ENCODE measurements at places on chromosomes 7 and 10.

DNA sequence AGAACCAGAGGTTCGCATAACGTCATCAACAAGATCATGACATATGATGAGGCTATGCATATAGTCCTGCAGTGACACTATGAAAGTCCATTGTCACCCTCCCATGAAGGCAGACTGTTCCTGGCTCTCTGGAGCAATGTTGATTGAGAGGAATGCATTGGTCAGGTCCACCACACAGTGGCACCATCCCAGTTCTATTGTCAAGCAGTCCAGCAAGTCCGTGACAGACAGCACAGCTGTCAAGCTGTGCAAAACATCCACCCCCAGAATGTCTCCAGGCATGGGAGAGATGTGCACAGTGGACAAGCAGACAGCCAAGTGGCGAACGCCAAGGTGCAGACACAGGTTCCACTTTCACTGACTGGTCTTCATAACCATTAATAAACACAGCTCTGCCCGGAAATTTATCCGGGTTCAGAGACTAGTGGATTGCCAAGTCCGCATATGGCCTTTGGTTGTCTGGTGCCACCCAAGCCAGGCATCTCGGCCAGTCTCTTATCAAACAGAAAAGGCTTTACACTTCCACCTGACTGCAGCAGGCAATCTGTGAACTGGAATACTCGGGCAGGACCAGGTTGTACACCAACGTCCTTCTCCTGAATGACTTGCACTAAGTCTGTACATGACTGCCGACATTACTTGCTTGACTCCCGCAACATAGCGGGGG is 7.2 kb downstream of the RNF133 start:
- no peak for DNase-seq

- DNase-seq, result no peak
These were observed 37.6 kb downstream of the OAT start for GRCh38 chr10:124381011-124381611.

DNA sequence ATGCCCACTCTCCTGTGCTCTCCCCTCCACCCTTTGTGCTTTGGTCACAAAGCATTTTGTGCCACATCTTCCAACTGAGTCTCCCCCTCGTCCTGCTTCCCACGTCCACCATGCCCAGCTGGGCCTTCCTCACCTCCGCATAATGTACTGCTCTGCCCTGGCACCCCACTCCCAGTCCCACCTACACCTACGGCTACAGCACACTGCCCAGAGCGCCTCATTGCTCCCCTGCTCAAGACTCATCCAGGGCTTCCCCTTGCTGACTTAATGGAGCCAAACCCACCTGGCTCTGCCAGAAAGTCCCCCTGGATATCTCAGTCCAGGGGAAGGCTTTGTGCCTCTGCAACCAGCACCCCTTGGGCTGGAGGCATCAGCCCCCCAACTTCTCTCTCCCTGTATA is 299.2 kb upstream of the ZMIZ1 start:
- no peak for DNase-seq

GRCh38 chr10:805620-806305 is 116.3 kb upstream of the DIP2C start:
- DNase-seq, result no peak

DNA sequence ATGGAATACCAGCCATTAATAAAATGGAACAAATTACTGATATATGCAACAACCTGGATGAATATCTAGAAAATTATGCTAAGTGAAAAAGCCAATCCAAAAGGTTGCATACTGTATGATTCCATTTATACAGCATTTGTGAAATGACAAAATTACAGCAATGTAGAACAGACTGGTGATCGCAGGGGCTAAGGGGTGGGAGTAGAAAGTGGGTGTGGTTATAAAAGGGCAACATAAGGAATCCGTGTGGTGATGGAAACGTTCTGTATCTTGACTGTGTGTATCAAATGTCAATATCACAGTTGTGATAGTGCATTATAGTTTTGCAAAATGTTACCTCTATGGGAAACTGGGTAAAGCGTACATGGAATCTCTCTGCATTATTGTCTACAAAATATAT is 15.0 kb downstream of the CEP41 start:
- DNase-seq, result no peak

- no peak for DNase-seq
These were observed 32.9 kb upstream of the JCAD start for GRCh38 chr10:30092151-30092790.
